ENCODE measurements at places on chromosomes 1 and 21.

GRCh38 chr1:72830606-72831390, 548.5 kb upstream of the NEGR1 start:
- DNase-seq: no peak

GRCh38 chr1:1328254-1328653, 2.8 kb upstream of the TAS1R3 start:
- DNase-seq: no peak

DNA sequence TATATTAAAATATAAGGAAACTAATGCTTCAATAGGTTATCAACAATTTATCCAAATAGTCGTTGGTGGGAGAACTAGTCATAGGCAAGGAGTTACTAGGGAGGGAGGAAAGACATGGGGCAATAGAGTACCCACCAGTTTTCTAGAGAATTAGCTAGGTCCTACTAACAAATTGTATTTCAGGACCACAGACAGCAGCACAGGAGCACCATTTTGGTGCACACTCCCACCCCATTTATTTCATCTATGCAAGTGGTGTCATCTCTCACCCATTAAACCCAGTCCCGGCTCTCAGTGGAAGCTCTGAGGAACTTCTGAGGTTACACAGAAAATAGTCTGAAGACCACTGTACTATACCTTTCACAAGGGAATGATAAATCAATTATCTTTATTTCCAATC, 89.0 kb upstream of the BCAR3 start:
- DNase-seq: no peak

DNA sequence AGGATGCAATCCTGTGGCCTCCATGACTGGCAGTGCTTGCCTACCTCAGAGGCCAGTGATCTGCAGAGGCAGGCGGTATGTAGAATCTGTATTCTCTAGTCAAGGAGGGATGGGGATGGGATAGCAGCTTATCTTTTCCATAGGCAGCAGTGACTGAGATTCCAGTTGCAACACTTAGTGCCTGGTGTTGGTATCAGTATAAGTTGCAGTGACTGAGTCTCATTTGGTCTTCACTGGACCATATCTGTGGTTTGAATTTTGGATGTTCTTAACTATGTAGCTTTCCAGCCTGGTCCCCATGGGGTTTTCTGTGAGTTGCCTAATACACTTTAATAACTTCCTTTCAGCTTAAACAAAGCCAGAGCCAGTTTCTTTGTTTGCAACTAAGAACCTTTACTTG, 16.5 kb downstream of the DYRK1A start:
- no peak for DNase-seq

Data from central memory CD8-positive, alpha-beta T cell (primary cell).